ENCODE measurements at places on chromosomes 5 and 9. TPM values are rescaled to one million over a fixed set of nuclear protein-coding genes. Genes with fewer than 3 reads are reported as not detected.

- DNase-seq, result no peak
These were observed 365.2 kb downstream of the GADD45G start for GRCh38 chr9:89969881-89970639.

- no peak for DNase-seq
These were observed 38.7 kb downstream of the TSTD2 start for GRCh38 chr9:97594381-97594921.

- peak; percentile 61 for DNase-seq
These were observed 440.4 kb downstream of the CDH18 start for GRCh38 chr5:19547640-19548039.

The STKLD1 gene
- polyA plus RNA-seq, result 2.6 TPM

The DMRT2 gene
- polyA plus RNA-seq, result 0.08 TPM

DNA sequence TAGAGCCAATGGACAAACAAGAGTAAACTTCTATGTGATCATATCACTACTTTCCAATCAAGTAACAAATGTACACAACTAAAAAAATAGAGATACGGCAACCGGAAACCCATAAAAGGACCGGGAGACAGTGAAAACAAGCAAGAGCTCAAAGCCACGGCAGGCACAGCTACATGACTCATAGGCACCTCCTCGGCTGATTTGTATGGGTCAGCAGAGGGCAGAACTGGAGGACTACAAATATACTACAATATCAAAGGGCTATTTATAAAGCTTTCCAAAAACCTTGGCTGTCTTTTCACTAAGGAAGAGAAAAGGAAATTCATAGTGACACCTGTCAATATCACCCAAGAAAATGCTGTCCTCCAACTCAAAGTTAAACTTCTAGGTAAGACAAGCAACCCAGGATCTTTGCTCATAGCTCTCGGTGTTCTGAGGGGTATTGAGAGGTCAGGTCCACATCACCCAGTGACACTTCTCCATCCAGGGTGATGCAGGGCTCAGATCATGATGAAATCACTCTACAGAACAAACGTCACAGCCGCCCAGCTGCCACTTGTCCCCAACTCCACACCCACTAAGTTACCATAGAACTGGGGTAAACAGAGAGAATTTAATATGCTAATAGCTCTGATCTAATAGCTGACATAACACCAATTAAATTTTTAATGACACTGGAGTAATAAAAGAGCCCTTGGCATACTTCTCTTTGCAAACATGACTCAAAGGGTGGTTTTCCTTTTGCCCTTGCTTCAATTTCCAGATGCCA lies 41.3 kb downstream of the PFDN1 start:
- DNase-seq, result peak; percentile 88

- no peak for DNase-seq
These were observed 1294.0 kb downstream of the MAT2B start for GRCh38 chr5:164799391-164799790.

The GLDC gene
- 0.31 TPM for polyA plus RNA-seq

- DNase-seq, result no peak
These were observed 9.2 kb upstream of the MXD3 start for GRCh38 chr5:177320879-177321278.

DNA sequence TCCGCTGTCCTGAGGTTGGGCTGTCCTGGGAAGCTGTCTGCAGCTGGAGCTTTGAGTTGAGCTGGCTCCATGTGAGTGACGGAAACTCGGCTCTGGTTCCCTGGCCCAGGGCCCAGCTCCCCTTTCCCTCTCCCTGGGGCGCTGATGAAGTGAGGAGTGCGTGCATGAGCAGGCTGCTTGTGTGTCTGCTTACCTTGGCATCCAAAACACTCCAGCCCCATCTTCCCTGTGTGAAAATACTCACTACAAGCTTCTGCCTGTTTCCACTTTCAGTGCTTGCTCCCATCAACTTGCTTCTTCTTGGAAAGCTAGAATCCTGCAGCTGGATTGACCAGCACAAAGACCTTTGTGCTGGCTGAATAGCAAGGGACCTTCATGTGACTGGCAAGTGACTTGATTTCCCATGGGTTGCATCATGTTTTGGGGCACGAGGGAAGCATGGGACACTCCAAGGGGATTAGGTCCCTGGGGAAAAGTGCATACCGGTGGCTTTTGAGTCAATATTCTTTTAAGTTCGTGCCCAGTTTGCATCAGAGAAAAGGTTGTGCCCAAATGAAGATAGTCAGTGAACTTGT lies 198.1 kb downstream of the GADD45G start:
- peak; percentile 57 for DNase-seq

GRCh38 chr5:160643616-160644240 lies 208.3 kb downstream of the ATP10B start:
- DNase-seq, result no peak

The C6 gene
- polyA plus RNA-seq, result 0.81 TPM

DNA sequence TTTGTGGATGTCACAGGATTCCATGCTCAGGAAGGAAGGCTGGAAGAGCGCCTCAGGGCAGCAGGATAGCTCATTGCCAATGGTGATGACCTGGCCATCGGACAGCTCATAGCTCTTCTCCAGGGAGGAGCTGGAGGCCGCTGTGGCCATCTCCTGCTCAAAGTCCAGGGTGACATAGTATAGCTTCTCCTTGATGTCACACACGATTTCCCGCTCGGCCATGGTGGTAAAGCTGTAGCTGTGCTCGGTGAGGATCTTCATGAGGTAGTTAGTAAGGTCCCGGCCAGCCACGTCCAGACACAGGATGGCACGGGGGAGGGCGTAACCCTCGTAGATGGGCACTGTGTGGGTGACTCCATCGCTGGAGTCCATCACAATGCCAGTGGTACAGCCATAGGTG lies 24.3 kb upstream of the RAPGEF6 start:
- DNase-seq, result no peak

- no peak for DNase-seq
These were observed 38.8 kb upstream of the TENT4A start for GRCh38 chr5:6674421-6674820.

- peak; percentile 48 for DNase-seq
These were observed 116.9 kb upstream of the CPEB4 start for GRCh38 chr5:173771121-173771724.

- DNase-seq, result peak; percentile 55
These were observed 44.7 kb downstream of the ERAP1 start for GRCh38 chr5:96763026-96763425.

GRCh38 chr9:17065062-17065461 lies 69.8 kb upstream of the CNTLN start:
- DNase-seq, result peak; percentile 66

- DNase-seq, result no peak
These were observed 53.7 kb upstream of the SLC25A51 start for GRCh38 chr9:37957664-37957953.

GRCh38 chr5:180623411-180623834 lies 26.0 kb downstream of the FLT4 start:
- no peak for DNase-seq

DNA sequence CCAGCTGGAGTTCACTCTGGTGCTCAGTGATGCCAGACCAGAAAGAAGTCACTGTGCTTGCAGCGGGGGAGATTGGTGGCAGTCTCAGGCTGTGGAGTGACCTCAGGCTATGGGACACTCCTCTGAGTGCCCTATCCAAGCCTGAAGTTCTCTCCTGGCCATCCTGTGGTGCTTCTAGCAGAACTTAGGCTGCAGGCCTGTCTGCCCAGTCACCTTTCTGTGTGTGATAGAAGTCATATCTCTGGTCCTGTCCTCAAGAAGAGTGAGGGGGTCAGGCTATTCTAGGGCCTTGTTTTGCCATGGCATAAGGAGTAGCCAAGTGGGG lies 9.3 kb downstream of the PDLIM4 start:
- no peak for DNase-seq

The NR5A1 gene
- polyA plus RNA-seq, result 0.03 TPM

GRCh38 chr9:122220673-122221182 lies 8.0 kb downstream of the LHX6 start:
- DNase-seq, result no peak

DNA sequence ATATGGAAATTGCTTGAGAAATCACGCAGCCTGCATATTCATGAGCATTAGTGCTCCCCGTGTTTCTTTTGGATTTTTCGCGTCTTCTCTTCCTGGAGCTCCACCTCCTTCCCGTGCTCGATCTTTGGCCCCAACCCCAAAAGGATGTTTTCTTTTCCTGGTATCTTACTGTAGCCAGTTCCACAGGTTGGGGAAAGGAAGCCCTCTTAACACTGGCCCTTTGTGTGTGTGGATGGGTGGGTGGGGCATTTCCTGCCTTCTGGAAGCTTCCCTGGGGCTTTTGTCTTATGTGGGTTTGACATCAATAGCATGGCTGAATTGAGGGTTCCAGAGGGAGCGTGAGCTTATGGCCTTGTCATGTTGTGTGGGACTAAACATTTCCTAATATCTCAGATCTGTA lies 21.9 kb downstream of the STXBP1 start:
- no peak for DNase-seq

The KCNT1 gene
- polyA plus RNA-seq, result not detected

- DNase-seq, result no peak
These were observed 76.7 kb upstream of the CCNG1 start for GRCh38 chr5:163360656-163361055.

DNA sequence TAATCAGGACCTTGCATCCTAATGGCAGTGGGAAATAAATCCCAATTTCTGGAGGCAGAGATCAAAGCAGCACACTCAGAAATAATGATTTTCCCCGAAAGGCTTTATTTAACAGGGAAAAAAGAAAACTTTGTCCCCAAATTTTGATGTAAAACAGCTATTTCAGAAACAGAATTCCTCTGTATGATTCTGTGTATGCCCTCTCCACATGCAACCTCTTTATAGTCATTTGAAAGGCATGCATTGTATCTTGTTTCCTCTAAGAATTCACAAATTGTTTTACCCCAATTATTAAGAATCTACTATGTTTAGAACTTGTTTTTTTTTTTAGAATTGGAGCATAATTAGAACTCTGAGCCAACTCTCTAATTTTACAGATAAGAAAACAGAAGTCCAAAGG lies 2.7 kb upstream of the PTAR1 start:
- DNase-seq, result no peak

The LHX3 gene
- polyA plus RNA-seq, result not detected

The TAF1L gene
- not detected for polyA plus RNA-seq

GRCh38 chr5:56490971-56491468 lies 257.9 kb upstream of the ANKRD55 start:
- DNase-seq, result peak; percentile 64

The PIP5KL1 gene
- polyA plus RNA-seq, result 0.50 TPM

GRCh38 chr9:70411930-70412831 lies 2.3 kb downstream of the KLF9 start:
- peak; percentile 63 for DNase-seq

All from stomach (tissue), 19 donors.